IPS-NIHi11 (cell line): ENCODE measurements at places on chromosomes 4 and X.

GRCh38 chr4:108030332-108030731 is 40.6 kb downstream of the HADH start:
- peak; percentile 55 for DNase-seq

GRCh38 chrX:28756647-28757046 is 169.4 kb downstream of the IL1RAPL1 start:
- DNase-seq = no peak

- DNase-seq = no peak
Measured at GRCh38 chr4:39846120-39846519, 131.6 kb downstream of the PDS5A start.

DNA sequence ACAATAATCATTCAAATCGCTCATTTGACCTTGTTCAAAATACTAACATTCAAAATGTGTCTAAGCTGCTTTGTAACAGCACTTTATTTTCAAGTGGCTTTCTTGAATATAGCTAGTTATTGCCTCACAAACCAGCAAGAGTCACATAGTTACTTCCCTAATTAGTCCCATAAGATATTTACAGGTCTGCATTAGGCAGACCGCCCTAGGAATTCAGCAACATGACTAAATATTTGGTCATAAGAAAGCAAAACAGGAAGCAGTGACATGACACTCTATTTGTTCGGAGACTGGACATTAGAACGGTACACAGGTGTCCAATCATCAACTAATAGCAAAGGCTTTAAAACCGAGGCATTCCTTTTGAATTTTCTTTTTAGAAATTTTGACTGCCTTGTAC is 262.0 kb downstream of the COL25A1 start:
- no peak for DNase-seq

GRCh38 chr4:23993373-23993772 is 103.5 kb upstream of the PPARGC1A start:
- no peak for DNase-seq

GRCh38 chr4:61648264-61648663 is 448.1 kb downstream of the ADGRL3 start:
- DNase-seq = no peak

DNA sequence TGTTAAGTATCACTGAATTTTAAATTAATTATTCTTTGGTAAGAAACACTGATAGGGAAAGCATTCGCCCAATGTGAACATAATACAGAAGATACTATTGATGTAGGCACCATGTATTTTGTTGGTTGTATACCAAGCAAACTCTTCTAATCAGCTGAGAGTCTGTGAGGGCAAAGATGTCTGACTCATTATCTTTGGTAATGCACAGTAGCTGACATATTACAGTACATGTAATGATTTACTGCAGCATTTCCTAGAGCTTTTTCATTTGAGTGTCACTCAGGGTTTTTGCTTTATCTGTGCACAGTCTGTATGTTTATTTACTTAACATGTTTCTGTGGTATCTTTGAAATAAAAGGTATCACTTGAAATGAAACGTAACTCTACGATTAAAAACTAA is 49.2 kb downstream of the CENPVL3 start:
- no peak for DNase-seq

- DNase-seq = no peak
Measured at GRCh38 chr4:139844459-139845036, 178.9 kb downstream of the MGST2 start.

DNA sequence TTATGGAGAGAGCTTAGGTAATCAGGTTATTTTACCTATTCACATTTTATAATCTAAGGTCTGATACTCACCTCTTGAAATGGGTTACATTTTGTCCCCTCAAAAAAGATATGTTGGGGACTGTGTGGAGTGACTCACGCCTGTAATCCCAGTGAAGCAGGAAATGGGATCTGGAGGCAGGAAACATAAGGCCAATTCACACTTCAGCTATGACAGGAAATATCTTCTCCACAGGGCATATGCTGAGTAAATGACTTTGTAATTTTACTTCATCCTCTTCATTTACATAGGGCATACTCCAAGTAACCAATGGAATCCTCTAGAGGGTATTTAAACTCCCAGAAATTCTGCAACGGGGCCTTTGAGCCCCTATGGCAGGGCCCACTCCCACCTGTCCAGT is 54.8 kb upstream of the ZMAT1 start:
- no peak for DNase-seq

DNA sequence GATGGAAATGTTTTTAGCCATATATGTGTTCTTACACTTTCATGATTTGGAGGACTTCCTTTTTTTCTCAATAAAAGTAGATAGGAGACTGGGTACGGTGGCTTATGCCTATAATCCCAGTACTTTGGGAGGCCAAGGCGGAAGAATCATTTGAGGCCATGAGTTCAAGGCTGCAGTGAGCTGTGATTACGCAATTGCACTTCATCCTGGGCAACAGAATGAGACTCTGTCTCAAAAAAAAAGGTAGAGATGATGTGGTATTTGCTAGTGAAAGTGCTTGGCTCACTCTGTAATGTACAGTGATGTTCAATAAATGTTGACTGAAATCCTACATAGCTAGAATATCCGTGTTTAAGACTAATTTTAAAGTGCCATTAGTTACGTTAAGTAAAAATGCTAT is 27.4 kb downstream of the KLHL2 start:
- DNase-seq = no peak

GRCh38 chr4:2289311-2289954 is 27.5 kb upstream of the MXD4 start:
- no peak for DNase-seq

GRCh38 chrX:68824152-68824433 is 4.7 kb upstream of the EFNB1 start:
- no peak for DNase-seq

DNA sequence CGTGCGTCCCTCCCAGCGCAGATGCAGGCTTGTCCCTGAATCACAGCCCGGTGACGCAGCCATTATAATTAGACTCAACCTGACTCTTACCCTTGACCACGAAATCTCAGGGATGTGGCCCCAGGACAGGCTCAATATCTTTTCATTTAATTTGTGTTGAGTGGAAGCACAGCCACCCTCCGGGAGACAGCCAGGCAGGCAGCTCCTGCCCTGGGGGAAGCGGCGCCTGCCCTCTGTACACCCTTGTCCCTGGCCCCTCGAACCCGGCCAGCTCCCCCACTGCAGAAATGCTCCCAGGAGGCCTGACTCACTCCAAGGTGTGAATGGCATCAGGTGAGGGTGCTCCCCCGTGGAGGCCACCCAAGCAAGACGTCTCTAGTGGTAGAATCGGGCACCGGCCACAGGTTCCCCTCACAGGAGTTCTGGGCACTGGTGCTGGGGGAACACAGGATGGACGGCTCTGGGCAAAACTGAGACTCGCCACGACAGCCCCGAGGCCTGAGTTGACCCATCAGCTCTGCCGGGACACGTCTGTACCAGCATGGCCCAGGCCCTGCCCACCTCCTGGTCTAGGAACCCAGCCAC is 2.7 kb downstream of the CPLX1 start:
- no peak for DNase-seq

DNA sequence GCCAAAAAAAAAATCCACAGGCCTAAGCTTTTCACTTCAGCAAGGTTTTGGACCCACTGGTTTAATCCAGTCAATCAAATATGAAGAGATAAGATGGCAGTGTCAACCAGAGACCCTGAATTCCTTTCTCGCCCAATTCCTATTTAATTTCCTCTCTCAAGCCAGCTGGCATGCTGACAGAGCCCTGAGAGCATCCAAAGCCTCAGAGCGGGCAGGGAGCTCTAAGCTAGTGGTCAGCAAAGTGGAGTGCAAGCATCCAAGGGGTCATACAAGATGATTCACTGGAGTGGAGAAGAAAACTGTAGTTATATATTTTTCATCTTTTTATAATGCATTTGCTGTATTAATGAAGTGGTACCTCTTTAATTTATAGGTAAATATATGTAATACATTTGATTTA is 37.8 kb upstream of the PRPS2 start:
- no peak for DNase-seq

GRCh38 chr4:41633321-41633720 is 95.4 kb downstream of the LIMCH1 start:
- no peak for DNase-seq
